ENCODE measurements at places on chromosomes 7 and 10.
A peak's percentile ranks its signal among the peaks of the same experiment; 100 is the strongest.

DNA sequence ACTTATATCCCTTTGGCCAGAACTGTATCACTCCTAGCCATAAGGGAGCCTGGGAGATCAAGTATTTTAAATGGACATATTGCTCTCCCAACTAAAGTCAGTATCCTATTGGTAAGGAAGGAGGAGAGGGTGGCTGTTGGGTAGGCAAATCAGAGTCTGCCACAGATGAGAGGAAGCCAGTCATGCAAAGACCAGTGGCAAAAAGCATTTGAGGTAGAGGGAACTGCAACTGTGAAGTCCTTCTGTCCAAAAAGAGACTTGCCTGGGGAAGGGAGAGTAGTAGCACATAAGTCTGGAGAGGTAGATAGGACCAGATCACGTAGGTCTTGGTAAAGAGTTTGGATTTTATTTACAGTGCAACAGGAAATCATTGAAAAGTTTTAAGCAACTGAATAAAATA lies 8.8 kb upstream of the CCNJ start:
- no peak for DNase-seq

DNA sequence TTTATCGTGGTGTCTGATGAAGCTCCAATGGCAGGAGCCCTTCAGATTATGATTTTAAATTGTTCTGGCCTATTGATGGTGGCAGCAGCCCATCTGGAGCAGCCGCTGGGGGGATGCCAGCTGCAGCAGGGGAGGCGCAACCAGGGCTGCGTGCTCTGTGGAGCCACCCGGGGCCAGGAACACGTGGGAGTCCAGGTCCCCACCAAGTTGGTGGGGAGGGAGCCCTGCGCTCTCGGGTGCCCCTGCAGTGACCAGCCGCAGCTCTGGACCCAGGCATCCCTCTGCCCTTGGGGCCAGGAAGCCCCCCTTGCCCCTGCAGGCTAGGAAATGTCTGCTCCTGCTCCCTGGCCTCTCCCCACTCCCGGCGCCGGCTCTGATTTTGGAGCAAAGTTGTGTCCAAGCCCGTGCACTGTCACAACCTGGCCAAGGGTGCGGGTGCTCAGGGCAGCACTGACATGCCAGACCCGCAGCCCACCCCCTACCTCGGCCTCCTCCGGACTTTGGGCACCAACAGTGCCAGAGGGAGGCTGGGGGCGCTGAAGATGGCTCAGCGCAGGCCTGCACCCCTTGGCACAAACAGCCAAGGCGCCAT lies 147.2 kb upstream of the ADO start:
- DNase-seq: no peak

DNA sequence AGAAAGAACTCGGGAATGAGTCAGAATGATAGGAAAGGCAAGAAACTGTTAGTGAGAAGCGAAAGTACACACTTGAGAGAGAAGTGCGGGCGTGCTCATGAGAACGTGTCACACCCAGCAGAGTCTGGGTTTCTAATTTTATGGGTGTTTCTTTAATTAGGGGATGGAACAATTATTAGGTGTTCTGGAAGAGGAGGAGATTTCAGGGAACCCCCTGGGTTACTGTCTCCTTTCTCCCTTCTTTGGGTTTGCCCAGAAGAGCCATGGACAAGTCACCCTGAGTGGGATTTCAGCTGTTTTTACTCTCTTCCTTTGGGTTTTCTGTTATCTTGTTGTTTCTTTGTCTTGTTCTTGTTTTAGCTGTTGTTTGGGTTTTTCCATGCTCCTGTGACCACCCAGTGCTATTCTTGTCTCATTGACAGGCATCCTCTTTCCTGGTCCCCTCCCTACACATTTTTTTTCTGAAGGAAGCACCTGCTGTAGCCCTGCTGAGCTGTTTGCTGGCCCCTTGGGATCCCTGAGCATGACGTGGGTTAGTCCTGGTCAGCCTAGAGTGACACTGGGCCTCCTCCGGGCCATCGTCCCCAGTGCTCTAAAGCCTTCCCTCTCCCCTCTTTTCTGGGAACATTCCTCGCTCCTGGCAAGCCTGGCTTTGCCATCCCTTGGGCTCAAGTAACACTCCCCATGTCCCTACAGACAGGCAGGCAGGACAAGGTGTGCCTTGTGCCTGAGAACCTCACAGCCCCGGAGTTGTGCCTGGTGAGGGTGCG lies 3.5 kb downstream of the SH2D4B start:
- DNase-seq: no peak

GRCh38 chr7:33744293-33745075 lies 160.9 kb upstream of the BMPER start:
- peak; percentile 13 for DNase-seq

- DNase-seq: no peak
Observed at GRCh38 chr10:94413361-94413760, 11.0 kb downstream of the TBC1D12 start.

DNA sequence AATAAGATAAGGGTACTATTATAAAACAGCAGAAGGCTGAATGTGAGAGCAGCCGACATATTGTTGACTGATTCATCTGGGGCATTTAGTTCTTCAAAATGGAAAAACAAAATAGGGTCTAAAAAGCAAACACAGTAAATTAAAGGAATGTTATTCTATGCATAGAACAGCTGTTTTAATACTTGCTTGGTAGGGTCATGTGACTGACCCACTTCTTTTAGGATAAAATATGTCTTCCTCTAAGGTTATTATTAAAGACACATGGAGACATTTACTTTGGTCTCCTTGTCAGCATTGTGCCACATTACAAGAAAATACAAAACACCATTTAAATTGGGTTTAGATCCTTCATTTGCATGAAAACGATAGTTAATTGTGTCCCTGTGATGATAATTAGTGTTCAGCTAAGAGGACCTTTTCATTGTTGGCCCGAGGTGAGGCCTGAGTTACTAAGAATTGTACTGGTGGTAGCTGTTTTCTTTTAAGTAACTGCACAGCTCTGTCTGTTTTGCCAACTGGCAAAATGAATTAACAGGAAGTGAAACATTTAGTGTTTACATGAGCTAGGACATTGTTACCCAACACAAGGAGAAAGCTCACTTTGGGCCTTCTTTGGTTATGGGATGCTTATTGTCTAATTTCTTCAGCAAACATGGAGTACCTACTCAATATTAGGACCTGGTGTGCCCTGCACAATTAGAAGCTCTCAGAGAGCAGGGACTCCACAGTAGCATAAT lies 764.4 kb downstream of the LRMDA start:
- DNase-seq: peak; percentile 48

DNA sequence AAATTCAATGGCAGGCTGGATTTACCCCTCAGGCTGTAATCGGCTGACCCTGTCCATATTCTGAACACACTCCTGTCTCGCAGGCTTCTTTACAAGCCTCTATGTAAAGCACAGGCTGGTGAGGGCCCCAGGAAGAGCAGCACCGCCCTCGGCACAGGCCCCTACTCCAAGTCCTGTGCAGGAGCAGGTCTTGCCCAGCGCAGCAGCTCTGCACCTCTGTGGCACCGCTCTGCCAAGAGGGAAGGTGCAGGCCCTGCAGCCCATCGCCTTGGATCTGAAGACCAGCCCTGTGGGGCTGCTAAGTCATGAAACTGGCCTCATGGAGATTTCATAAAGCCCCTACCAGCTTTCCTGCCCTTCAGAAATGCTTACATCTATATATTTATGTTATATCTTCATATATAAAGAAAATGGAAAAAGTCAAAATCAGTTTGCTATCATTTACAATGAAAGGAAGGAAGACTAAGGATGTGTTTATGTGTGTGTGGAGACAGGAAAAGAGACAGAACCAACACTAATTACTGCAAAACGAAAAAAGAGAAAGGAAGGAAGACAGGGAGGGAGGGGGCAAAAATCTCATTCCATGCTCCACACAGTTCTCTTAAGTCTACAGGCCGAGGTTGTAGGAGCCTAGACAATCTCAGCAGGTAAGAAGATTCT lies 9.6 kb downstream of the TMEM176B start:
- DNase-seq: no peak

GRCh38 chr7:136086712-136087111 lies 109.6 kb upstream of the MTPN start:
- DNase-seq: peak; percentile 90

DNA sequence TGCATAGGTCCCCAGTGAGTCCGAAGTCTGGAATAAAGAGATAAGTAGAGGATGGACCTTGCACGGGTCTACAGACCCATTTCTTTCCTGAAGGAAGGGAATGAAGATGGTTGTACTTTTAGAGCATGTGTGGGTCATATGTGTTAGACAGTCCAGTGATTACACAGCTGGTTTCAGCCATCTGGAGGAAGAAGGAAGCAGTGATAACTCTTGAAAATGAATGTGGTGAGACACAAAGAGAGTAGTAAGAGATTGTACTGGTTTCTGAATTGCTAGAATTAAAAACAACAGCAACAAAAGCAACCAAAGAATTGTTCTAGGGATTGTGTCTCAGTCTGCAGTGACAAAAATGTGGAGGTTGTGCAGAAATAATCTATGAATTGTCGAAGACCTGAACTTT lies 258.9 kb downstream of the SUGCT start:
- DNase-seq: no peak

DNA sequence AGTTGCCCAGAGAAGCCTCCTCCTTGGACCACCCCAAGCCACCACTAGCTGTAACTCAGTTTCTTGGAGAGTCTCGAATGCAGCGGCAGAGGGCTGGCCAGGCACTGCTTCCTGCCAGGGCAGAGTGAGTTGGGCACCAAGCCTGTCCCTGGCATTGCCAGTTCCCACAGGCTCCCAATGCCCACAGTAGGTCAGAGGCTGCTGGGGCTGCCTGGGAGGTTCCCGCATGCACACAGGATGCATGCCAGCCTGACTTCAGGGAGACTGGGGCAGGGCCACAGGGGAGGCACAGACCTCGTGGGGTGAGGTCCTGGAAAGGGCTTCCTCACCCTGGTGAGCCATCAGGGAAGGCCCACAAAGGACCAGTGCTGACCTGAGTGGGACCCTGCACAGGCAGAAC lies 152.8 kb downstream of the ZNF248 start:
- DNase-seq: no peak

DNA sequence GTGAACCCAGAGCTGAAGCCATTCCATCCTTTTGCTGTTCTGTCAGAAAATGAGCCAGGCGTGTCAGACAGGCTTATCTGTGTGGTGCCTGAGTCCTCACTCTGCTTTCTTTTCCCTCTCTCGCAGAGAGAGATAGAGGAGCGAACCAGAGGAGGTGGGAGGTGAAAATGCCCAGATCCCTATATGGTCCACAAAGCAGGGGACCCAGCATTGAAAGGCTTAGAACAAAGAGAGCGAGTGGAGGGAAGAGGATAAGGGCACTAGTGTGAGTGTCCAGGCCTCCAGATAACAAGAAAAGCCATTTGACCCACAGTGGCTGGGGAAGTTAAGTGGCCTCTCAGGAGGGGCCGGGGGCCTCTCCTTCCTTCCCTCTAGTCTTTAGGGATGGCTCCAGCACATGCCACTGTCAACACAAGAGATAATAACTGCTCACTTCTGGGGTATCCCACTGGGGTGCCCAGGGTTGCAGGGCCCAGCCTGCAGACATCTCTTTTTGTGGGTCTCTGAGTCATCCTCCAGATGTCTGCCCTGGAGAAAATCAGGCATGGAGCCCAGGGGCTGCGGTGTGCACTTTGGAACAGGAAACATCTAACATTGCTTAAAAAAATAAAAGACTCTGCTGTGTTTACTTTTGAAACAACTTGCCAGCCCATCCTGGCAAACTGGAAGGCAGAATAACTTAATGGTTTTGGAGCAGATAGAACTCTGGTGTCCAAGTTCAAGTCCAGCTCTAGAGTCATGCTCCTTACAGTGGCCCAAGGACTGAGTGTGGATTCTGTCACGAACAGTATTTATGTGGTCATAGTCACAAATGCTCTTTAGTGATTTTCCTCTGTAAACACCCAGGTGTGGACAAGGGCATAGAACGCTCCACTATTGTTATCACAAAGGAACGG lies 189.5 kb downstream of the CXCL12 start:
- peak; percentile 94 for DNase-seq

GRCh38 chr7:17932770-17933169 lies 7.5 kb downstream of the SNX13 start:
- DNase-seq: no peak

DNA sequence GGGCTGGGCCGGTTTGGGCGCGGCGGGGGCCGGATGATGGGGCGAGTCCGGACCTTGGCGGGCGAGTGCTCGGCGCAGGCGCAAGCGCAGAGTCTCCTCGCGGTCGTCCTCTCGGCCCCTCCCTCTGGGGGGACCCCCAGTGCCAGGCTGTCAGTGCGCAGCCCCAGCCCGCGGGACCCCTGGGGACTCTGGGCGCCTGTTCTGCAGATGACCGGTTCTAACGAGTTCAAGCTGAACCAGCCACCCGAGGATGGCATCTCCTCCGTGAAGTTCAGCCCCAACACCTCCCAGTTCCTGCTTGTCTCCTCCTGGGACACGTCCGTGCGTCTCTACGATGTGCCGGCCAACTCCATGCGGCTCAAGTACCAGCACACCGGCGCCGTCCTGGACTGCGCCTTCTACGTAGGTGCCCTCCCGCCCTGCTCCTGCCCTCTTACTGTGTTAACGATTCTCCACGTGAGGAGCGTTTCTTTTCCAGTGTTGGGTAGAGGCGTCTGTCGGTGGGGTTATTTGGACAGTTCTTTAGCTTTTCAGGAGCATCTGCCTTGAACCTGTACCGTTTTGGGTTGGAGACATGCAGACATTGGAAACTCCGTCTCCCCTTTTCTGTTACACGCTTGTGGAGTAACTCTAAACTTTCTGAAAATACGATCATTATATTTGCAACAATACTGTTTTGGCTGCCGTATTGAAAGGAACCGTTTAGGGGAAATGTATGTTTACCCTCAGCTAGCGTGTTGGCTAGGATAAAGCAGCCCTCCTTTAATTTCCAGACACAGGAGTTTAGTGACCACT lies 706 bp downstream of the BUB3 start:
- DNase-seq: peak; percentile 80

DNA sequence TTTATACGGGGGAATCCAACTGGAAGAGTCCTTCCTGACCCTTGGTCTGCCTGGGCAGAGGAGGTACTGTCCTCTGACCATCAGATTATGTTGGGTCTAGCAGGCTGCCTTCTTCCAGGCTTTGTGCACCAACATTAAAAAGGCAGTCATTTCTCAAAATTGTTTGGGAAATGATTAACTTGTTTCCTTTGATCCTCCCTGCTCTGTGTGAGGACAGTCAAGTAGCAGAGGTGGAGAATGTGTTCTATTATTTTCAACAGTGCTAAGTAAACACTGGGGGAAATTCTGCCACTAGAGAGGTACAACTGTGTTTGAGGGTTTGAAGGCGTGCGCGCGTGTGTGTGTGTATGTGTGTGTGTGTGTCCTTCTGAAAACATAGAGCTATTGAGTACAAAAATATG lies 20.6 kb downstream of the ACSL5 start:
- DNase-seq: no peak

DNA sequence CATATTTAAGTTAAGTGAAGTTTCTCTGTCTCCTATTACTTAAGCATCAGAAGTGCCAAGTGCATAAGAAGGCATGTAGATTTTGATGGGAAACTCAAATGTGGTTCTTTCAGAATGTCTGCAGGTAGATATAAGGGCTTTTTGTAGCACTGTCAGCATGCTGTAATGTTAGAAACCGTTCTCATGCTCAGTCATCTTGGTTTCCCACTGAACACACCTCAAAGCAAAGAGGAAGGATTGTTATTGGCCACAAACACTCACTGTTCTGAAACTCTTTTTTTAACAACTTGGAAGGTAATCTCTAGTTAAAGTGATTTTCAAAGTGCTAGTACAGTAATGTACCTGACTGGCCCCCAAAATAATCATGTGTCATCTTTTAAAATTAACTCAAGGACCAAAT lies 126.0 kb downstream of the AASS start:
- no peak for DNase-seq
